ENCODE measurements at places on chromosomes 13 and 19.

- no peak for DNase-seq
Observed at GRCh38 chr13:108496362-108497210, 132.8 kb upstream of the MYO16 start.

- no peak for DNase-seq
Observed at GRCh38 chr13:21058361-21058760, 3.0 kb downstream of the LATS2 start.

GRCh38 chr19:47723581-47723940, 10.3 kb downstream of the EHD2 start:
- DNase-seq, result peak; percentile 78

DNA sequence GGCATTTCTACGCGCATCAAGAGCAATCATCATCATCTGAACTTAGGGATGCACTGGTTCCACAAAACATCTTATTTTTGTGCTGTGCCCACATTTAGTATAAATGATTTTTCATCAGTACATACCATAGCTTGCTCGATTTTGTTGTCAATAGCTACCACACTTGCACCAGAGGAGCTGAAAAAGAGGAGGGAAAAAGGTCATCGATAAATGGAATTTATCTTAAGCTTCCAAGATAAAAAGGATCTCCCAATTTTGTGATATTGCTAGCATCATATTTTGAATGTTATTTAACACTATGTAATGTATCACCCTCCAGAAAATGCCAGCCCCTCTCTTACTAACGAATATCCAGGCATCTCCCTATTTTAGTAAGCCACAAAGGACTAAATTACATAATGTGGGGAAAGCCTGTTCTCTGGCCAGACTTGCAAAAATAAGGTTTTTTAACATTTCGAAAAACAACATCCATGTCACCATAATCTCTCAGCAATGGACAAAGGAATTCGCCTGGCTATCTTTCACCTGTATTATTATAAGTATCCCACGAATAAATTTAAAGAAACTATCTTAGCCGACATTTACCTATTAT, 62.4 kb downstream of the SERP2 start:
- DNase-seq, result no peak

GRCh38 chr19:54937926-54938325, 9.4 kb downstream of the NLRP7 start:
- DNase-seq, result no peak

DNA sequence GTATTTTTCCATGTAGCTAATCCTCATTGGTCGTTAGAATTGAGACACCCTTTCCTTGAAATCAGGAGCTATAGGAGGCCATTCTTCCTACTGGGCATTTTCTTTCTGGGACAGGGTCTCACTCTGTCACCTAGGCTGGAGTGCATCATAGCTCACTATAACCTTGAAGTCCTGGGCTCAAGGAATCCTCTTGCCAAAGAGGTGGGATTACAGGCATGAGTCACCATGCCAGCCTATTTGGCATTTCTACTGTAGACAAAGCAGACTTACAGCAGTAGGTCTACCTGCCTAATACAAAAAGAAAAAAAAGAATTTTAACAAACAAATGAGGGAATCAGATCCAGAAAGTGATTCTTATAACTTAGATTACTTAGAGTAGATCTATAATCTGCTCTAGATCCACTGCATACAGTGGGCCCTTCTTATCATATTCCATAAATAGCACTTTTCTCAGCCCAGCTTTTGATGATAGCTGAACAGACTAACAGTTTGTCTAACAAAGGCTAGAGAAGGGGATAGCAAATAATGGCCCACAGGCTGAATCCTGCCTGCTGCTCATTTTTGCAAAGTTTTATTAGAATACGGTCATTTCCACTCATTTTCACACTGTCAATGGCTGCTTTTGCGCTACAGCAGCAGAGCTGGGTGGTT, 36.7 kb upstream of the USPL1 start:
- DNase-seq, result no peak

DNA sequence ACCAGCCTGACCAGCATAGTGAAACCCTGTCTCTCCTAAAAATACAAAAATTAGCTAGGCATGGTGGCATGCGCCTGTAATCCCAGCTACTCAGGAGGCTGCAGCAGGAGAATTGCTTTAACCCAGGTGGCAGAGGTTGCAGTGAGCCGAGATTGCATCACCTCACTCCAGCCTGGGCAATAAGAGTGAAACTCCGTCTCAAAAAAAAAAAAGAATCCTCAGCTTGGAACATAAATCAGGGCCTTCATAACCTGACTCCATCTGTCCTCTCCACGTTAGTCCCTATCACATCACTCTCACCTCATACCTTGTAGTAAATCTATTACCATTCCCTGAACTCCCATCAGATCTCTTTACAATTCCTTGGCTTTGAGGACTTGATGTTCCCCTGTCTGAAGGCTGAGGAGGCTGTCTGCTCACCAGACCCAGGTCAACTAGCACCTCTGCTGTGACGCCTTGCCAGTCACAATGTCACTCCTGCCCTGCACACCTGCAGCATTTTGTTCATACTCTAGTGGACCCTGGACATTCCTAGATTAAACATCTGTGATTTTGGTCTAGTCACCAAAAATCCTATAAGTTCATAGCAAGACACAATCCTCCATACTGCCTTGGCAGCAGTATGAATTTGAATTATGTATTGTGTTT, 15.9 kb downstream of the LHFPL6 start:
- no peak for DNase-seq

Data from AG09309 (cell line).